NCI-H1694 (cell line): ENCODE measurements at places on chromosomes 3 and 15.
A peak's percentile ranks its signal among the peaks of the same experiment; 100 is the strongest.

GRCh38 chr15:101445562-101446517 is 43.7 kb downstream of the PCSK6 start:
- no peak for DNase-seq

GRCh38 chr3:171970301-171970788 is 69.0 kb upstream of the FNDC3B start:
- no peak for DNase-seq

DNA sequence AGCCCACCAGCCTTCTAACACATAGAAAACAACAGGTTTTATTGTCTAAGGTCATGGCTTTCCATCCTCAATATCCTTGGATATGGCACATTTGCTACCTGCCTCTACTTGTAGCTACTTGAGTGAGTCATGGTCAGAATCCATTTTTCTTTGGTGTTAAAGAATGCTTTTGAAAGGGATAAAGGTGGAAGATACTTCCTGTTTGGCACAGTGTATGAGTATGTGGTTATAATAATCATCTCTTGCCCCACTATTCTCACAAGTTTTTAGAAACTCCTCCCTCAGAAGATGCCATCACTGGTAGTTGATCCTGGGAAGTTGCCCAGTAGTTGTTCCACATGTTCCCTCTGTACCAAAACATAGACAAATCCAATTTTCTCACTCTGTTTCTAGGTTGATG is 508.6 kb upstream of the IL12A start:
- no peak for DNase-seq

- no peak for DNase-seq
Measured at GRCh38 chr15:86689006-86689405, 609.3 kb downstream of the AGBL1 start.

DNA sequence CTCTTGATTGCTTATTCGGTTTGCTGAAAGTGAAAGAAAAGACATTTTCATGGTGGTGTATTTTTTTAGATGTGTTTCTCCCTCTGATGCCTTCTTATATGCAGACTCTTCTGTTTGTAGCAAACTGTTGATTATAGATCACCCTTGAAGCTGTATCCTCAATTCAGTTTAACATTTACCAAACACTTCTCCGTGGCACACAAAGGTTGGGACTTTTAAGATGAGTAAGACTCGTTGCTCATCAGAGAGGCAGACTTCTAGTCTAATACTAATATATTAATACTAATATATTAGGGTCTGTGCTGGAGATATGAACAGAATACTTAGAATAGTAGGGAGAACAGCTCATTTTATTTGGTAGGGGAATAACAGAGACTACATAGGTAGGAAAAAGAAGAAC is 32.8 kb downstream of the RASA2 start:
- no peak for DNase-seq

DNA sequence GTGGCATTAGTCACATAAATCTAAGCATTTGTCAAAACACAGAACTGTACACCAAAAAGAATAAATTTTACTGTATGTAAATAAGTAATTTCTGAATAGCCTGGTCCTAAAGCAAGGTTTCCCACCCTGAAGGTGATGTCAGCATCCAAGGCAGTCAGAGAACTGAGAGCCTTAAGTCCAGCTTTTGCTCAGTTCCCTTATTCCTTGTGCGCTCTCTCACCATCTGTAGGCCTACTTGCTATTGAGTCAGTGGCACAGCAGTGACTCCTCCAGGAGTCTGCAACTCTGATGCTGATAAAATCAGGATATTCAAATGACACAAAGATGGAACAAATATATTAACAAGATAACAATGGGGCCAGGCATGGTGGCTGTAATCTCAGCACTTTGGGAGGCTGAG is 22.3 kb downstream of the VPS39 start:
- DNase-seq: no peak

DNA sequence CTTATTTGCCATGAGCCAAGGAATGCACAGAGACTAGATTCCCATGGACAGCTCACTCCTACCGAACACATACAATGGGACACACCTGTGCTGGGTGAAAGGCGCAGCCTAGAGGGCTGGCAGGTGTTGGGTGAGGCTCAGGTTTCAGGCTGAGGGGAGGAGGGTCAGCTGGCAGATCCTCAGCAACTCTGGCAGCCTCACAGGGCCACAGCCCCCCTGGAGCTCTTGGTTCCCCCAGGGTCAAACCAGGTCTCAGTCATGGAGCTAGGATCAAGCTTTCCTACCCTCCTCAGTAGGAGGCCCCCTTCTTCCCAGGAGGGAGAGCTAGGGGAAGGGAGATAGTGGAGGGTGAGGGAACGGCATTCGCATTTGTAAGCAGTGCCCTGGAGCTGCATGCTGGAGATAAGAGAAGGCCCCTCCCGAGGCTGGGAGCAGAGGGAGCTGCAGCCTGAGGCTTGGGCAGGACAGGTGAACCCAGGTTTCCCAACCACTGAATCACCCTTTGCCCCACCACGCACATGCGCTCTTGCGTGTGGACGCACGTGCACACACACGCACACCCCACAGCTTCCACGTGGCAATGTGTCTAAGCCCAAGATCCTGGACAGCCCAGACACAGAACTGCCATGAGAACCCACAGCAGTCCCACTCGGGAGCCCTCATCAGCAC is 26.3 kb upstream of the TFRC start:
- DNase-seq: no peak

GRCh38 chr3:23829242-23829934 is 23.6 kb downstream of the UBE2E1 start:
- DNase-seq: no peak

DNA sequence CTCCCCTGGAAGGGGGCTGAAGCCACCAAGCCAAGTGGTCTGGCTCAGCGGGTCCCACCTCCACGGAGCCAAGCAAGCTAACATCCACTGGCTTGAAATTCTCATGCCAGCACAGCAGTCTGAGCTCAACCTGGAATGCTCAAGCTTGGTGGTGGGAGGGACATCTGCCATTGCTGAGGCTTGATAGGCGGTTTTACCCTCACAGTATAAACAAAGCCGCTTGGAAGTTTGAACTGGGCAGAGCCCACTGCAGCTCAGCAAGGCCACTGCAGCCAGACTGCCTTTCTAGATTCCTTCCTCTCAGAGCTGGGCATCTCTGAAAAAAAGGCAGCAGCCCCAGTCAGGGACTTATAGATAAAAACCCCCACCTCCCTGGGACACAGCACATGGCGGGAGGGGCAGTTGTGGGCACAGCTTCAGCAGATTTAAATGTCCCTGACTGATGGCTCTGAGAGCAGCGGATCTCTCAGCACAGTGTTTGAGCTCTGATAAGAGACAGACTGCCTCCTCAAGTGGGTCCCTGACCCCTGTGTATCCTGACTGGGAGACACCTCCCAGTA is 23.2 kb upstream of the IGSF10 start:
- no peak for DNase-seq

GRCh38 chr15:28021281-28022039 is 77.7 kb downstream of the OCA2 start:
- DNase-seq: peak; percentile 60

DNA sequence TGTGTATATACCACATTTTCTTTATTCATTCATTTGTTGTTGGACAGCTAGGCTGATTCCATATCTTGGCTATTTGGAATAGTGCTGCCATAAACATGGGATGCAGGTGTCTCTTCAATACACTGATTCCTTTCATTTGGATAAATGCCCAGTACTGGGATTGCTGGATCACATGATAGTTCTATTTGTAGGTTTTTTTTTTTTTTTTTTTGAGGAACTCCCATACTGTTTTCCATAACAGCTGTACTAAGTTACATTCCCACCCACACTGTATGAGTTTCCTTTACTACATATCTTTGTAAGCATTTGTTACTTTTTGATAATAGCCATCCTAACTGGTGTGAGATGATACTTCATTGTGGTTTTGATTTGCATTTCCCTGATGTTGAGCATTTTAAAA is 437.7 kb downstream of the DIPK2A start:
- DNase-seq: no peak

GRCh38 chr15:74184582-74185091 is 11.1 kb downstream of the ISLR start:
- DNase-seq: no peak

GRCh38 chr3:120064641-120065040 is 29.6 kb downstream of the GSK3B start:
- no peak for DNase-seq

- DNase-seq: no peak
Measured at GRCh38 chr3:149411583-149411982, 34.1 kb upstream of the TM4SF1 start.

DNA sequence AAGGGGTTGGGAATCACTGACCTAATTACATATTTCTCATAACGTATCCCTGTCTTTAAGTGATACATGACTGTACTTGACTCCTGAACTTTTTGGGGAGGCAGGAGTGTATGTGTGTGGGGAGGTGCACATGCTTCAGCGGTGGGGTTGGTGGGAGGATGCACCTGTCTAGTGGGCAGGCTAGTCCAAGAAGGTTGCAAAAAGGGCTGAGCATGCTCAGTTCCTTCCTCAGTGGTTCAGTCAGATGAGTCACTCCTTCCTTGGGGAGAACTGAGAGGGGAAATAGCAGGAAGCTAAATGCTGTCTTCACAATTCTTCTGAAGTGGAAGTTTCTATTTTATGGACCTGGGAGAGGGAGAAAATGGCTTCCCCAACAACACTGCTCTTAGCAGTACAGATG is 24.6 kb upstream of the AP4E1 start:
- no peak for DNase-seq
